ENCODE measurements at places on chromosomes 7 and 10.

- DNase-seq, result no peak
Measured at GRCh38 chr10:26064106-26064505, 130.1 kb downstream of the MYO3A start.

DNA sequence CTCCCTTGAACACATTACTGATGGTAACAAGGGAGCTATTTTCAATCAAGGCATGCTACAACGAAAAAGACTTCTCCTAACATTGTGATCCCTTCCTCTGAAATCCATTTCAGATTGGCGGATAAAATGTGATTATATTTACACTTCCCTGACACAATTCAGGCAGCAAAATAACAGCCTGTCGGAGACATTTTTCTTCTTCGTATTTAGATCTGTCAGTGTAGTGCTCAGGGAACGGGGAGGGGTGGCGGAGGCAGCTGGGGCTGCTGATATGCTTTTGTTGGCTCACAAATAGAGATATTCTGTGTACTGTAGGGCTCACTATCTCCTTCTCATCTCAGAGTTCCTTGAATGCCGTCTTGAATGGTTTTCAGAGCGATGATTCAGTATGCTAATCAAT lies 1261.7 kb upstream of the AUTS2 start:
- DNase-seq, result no peak

DNA sequence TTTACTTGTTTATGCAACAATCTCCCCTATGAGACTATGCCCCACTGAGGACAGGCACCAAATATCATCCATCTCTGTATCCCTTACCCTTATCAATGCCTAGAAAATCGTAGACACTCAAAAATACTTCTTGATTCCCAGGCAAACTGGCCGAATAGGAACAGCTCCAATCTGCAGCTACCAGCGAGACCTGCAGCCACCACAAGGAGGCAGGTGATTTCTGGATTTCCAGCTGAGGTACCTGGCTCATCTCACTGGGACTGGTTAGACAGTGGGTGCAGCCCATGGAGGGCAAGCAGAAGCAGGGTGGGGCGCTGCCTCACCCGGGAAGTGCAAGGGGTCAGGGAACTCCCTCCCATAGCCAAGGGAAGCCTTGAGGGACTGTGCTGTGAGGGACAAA lies 10.8 kb upstream of the PPP1R3C start:
- no peak for DNase-seq

GRCh38 chr7:116478834-116479233 lies 20.7 kb upstream of the CAV2 start:
- DNase-seq, result no peak

DNA sequence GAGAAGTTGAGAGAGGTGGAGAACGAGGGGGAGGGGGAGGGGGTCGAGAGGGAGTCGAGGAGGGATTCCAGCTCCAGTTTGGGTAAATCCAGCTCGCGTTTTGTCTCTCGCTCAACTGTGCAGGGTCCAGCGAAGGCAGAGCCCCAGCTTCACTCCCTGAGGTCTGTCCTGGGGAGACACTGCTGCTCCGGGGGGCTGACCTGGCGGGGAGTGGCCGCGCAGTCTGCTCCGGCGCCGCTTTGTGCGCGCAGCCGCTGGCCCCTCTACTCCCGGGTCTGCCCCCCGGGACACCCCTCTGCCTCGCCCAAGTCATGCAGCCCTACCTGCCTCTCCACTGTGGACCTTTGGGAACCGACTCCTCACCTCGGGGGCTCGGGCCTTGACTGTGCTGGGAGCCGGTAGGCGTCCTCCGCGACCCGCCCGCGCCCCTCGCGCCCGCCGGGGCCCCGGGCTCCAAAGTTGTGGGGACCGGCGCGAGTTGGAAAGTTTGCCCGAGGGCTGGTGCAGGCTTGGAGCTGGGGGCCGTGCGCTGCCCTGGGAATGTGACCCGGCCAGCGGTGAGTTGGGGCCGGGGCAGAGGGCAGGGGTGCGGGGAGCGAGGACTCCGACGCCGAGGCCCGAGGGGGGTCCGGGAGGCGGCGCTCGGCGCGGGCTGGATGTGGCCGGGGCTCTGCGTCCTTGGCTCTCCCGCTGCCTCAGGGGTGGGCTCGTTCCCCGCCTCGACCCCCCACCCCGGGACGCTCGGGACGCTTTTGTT lies at the start of gene TET1:
TET1 (plus strand) TSS at position 152 of the 757 bp plus-strand sequence. CDS start 12,002 bp downstream, outside the sequence.
- no peak for DNase-seq

GRCh38 chr7:33634606-33635005 lies 270.7 kb upstream of the BMPER start:
- DNase-seq, result no peak

DNA sequence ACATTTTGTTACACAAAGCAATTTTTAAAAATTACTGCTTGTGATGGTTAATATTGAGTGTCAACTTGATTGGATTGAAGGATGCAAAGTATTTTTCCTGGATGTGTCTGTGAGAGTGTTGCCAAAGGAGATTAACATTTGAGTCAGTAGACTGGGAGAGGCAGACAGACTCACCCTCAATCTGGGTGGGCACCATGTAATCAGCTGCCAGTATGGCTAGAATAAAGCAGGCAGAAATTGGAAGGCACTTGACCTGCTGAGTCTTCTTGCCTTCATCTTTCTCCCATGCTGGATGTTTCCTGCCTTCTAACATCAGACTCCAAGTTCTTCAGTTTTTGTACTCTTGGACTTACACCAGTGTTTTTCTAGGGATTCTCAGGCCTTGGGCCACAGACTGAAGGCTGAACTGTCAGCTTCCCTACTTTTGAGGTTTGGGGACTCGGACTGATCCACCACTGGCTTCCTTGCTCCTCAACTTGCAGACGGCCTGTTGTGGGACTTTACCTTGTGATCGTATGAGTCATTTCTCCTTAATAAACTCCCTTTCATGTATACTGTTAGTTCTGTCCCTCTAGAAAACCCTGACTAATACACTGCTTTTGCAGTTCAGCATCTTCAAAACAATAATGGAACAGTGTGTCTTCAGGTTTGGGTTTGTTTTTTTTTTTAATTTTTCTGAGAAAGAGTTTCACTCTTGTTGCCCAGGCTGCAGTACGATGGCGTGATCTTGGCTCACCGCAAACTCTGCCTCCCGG lies 244.1 kb upstream of the SEMA3C start:
- no peak for DNase-seq

DNA sequence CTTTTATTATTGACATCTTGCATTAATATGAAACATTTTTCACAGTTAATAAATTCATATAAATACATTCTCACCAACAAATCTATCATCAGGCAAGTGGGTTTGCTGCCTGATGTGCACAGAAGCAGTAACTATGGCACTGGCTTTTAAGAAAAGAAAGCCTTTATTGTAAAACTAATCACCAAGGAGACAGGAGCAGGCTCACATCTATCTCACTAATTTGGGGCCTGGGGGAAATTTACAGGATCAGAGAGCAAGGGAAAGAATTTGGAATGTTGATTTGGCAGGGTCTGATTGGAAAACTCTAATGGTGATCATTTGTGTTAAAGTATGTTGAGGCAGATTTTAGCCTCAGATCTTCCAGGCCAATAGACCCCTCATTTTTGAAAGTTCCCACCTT lies 605.7 kb downstream of the POM121L12 start:
- no peak for DNase-seq

GRCh38 chr10:60387531-60387930 lies 2.1 kb downstream of the ANK3 start:
- DNase-seq, result no peak

All from putamen (tissue), 1 donor.